NCI-H446 treated with DMSO at 0.1 percent for 48 hours (cell line): ENCODE measurements at places on chromosomes 4 and X.

DNA sequence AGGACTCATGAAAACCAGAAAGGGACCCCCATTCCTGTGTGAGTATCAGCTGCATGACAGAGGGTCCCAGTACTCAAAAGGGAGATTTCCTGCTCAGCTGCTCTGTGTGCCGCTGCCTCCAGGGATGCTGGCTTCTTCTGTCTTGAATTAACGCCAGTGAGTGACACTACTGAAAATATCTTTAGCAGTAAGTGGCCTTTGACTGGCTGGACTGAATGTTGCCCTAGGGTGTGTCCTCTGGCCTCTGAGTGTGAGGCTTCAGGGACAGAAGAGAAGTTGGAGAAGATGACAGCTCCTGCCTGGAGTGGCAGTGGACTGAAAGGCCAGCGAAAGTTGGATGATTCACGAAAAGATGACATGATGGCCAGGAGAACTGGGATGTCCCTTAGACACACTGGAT is 95.4 kb downstream of the LIMCH1 start:
- no peak for DNase-seq

DNA sequence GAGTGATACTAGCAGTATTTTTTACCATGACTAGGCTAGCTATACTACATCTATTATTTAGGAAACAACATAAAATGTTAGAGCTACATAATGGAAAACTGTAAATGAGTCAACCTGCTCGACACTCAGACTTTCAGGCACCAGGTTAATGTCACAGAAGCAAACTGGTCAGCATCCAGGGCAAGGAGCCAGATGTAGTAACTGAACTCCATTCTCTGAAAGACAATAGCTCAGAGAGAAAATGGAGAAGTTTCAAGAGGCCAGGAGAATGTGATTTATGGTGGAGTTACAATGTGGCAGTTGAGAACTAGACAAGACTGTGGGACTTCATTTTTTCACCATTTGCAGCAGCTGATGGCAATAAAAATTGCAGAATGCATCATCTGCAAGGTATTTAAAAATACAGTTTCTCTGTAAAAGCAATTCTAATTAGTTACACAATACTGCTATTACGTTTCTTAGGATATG is 342.7 kb upstream of the PABPC4L start:
- DNase-seq: peak; percentile 50

GRCh38 chrX:55342533-55343501 is 78.1 kb upstream of the PAGE3 start:
- no peak for DNase-seq

DNA sequence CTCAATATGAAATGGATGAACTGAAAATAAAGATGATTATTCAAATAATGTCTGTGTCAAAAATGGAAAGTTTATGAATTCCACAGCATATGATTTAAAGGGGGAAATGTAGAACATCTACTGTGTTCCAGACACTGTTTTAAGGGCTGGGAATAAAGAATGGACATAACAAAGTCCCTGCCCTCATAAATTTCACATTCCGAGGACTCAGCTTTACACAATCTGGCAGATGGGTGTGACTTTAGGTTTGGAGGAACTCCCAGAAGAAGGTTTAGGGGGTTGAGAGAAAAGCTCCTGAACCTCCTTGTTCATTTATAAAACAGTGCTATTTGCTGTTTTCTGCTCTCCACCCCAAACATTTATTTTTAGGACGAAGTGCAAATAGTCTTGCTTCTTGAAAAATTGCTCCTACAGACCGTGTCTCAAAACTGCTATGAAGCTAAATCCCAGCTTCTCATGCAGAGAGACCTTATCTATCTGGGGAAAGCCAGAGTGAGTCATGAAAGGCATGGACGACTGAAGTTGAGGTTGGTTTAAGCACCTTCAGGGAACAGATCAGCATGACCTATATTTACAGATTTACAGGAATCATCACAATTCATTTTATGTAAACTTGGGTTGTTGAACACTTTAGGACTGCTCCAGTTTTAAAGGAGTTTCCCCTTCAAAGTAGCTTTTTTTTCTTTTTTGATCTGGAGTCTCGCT is 184.3 kb downstream of the HS6ST2 start:
- DNase-seq: no peak

- DNase-seq: no peak
These were observed 108.8 kb downstream of the ZNF827 start for GRCh38 chr4:145829629-145830395.

GRCh38 chr4:23382879-23383278 is 507.0 kb downstream of the PPARGC1A start:
- no peak for DNase-seq

- no peak for DNase-seq
These were observed 91.3 kb downstream of the MOSPD2 start for GRCh38 chrX:14964500-14964899.

DNA sequence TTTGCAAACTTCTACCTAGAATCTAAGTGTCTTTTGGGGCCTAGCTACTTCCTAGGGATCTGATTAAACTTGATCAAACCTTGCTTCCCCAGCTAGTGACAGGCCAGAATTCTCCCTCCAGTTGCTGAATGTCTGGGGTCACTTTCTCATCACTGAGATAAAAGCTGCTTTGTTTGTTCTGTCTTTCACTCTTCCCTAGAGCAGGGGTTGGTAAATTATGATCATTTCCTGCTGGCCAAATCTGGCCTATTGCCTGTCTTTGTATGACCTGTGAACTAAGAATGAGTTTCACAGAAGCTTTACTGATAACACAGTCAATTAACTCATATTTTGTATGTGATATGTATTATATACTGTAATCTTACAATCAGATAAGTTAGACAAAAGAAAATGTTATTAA is 157.8 kb upstream of the AADAT start:
- DNase-seq: no peak

- peak; percentile 85 for DNase-seq
These were observed 342.4 kb downstream of the BCOR start for GRCh38 chrX:39755143-39756032.

DNA sequence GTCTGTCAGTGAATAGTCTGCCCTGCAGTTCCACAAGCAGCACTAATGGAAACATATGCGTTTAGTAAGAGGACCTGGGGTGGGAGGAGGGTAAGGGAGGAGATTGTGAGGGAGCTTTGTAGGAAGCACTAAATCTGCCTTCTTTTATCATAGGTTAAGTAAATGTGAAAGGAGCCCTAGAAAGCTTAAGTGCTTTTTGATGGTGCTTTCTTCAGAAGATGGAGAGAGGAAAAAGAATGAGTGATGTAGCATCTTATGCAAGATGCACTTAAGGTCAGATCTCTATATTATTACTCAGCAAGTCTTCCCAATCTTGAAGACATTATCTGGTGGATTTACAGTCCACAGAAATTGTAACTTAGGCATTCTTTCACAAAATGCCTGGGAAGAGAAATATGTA is 322.7 kb downstream of the PDHA2 start:
- no peak for DNase-seq

DNA sequence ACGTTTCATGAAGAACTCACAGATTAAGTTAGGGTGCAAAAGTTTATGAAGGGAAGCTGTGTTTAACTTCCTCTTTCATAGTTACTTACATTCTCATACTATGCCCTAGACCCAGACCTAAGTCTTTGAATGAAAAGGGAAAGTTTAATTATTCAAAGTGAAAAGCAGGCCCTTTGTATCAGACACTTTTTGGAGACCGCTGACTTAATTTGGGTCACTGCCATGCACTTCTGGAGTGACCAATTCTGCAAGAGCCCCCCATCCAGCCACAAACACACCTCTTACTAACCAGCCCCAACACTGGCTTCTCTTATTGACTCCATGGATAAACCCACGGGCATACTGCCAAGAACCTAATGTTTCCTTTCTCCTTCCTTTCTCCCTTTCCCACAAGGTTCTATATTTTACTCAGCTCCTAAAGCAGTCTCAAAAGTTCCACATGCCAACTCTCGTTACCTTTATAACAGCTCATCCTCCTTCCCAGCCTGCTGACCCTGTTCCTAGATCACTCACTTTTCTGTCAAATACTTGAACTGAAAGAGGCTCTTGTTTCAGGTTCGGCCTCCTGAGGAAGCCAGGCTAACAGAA is 34.5 kb downstream of the ABCE1 start:
- no peak for DNase-seq

GRCh38 chr4:12723849-12724447 is 760.2 kb downstream of the RAB28 start:
- DNase-seq: no peak

DNA sequence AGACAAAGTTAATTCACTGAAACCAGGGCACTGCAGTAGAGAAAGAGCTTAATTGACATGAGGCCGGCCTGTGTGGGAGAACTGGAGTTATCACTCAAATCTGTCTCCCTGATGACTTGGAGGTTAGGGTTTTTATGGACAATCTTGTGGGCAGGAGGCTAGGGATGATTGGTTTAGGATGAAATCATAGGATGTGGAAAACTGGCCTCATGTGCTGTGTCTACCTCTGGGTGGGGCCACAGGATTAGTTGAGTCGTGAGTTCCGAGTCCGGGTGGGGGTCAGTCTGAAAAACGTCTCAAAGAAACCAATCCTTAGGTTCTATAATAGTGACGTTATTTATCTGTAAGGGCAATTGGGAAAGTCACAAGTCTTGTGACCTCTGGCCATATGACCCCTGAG is 68.1 kb downstream of the UCHL1 start:
- no peak for DNase-seq

- no peak for DNase-seq
These were observed 24.5 kb upstream of the MSN start for GRCh38 chrX:65642914-65643491.

GRCh38 chrX:82038793-82039192 is 836.9 kb downstream of the SH3BGRL start:
- no peak for DNase-seq

DNA sequence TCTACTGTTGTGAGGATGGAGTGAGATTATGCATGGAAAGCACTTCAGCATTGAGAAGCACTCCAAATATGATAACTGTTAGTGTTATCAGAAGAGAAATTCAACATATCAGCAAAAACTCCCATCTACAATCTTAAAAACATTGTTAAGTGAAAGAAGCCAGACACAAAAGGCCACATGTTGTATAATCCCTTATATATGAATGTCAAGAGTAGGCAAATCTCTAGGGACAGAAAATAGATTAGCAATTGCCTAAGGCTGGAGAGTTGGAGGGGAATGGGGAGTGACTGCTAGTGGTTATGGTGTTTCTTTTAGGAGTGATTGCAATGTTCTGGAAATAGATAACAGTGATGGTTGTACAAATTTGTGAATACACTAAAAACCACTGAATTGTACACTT is 122.5 kb upstream of the LNX1 start:
- DNase-seq: no peak

- no peak for DNase-seq
These were observed 111.2 kb upstream of the GRXCR1 start for GRCh38 chr4:42781315-42781714.

DNA sequence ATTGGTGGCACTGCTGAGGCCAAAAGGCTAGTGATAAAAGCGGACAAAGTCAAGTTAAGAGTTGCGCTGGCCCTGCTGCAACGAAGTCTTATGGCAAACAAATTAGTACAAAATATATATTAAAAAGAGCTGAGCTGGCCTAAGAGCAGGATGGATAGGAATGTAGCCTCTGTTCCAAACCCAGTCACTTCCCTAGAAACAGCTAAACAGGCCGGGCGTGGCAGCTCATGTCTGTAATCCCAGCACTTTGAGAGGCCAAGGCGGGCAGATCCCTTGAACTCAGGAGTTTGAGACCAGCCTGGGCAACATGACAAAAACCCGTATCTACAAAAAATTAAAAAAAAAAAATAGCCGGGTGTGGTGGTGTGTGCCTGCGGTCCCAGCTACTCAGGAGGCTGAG is 32.4 kb upstream of the UGDH start:
- no peak for DNase-seq

- DNase-seq: no peak
These were observed 50.9 kb downstream of the PKD2 start for GRCh38 chr4:88058295-88058694.

- no peak for DNase-seq
These were observed 20.2 kb upstream of the RHOH start for GRCh38 chr4:40176602-40177001.

GRCh38 chr4:123256901-123257300 is 139.7 kb upstream of the SPRY1 start:
- DNase-seq: no peak

- DNase-seq: no peak
These were observed 287.7 kb upstream of the EMCN start for GRCh38 chr4:100805538-100805937.

- DNase-seq: no peak
These were observed 15.6 kb upstream of the TAB3 start for GRCh38 chrX:30904632-30905031.

DNA sequence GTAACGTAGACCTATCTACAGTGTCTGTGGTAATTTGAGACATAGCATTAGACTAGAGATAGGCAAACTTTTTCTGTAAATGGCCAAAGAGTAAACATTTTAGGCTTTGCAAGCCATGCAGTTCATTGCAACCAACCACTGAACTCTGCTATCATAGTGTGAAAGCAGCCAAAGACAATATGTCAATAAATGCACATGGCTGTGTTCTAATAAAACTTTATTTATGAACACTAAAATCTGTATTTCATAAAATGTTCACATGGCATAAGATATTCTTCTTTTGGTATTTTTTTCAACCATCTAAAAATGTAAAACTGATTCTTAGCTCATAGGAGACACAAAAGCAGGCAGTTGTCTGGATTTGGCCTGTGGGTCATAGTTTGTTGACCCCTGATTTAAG is 120.9 kb downstream of the AMELX start:
- DNase-seq: no peak

DNA sequence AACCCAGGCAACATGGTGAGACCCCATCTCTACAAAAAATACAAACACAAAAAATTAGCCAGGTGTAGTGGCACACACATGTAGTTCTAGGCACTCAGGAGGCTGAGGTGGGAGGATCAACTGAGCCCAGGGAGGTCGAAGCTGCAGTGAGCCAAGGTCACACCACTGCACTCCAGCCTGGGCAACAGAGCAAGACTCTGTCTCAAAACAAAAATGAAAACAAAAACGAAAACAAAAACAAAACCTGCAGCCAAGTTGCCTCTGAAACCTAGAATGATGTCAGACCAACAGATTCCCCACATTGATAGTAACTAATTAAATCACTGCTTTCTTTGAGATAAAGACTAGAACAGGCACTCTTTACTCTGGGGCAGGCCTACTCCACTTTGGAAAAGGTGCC is 104.5 kb downstream of the AMELX start:
- DNase-seq: no peak

DNA sequence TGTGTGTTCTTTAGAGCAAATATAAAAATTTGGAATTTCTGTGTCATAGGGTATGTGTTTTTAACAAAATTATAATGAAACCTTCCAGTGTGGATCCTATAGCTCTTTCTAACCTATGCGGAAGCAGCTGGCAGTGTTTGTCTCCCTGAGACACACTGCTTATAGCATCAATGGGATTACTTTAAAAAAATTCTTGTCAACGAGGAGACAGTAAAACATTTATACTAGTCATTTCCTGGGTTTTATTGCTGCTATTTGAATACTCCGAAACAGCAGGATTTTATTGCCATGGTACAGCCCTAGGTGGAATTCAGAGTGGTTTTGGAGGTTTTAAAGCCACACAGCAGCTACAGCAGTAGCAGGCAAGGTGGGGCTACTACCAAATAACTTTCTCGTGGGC is 145.1 kb upstream of the IL1RAPL2 start:
- DNase-seq: no peak

GRCh38 chr4:138255917-138256597 is 13.9 kb upstream of the SLC7A11 start:
- no peak for DNase-seq
